Right ventricle myocardium inferior (tissue), 1 donor: ENCODE measurements at places on chromosomes 4 and X. TPM values are rescaled to one million over a fixed set of nuclear protein-coding genes. Genes with fewer than 3 reads are reported as not detected.

GC gene
- not detected for total RNA-seq

UGT2B11 gene
- not detected for total RNA-seq

SRPX gene
- total RNA-seq = 63.8 TPM

SMIM31 gene
- not detected for total RNA-seq

NLGN3 gene
- 0.49 TPM for total RNA-seq

SPANXA1 gene
- not detected for total RNA-seq

AFF1 gene
- 73.3 TPM for total RNA-seq

CPE gene
- total RNA-seq = 56.2 TPM

- DNase-seq = peak; percentile 40
These were observed 6.3 kb upstream of the RGS12 start for GRCh38 chr4:3286335-3287175.

DNA sequence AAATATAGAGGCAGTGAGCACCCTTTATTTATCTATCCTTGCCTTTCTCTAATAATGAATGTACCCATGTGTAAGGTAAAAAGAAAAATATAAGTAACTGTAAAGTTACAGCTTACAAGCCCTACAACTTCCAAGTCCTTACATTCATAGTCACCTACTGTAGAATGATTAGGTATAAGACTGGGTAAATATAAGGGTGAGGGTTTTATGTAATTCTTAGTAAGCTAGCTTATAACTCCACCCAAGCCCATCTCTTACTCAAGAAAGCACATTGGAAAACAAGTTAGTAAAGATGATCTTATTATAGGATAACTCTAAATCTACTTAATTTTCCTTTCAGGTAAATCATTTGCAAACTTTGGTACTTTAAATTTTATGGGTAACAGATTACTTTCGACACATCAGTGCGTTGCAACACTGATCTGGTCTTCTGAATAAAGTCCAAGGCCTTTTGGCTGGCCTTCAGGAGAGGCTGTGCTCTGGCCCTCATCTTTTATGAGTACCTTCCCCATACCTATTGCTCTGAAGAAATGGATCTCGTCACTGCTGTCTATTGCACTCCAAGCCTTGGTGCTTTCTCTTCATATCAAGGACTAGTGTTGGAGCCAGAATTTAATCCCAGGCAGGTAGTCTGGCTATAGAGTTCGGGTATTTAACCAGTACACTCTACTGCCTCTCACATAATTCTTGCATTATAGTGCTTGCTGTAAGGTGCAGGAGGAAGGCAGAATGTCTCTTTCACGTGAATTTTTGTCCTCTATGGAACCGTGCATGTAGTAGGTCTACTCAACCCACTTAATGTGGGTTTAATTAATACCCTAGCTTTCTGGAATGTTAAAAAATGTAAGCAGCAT lies 443.6 kb upstream of the AR start:
- no peak for DNase-seq

DNA sequence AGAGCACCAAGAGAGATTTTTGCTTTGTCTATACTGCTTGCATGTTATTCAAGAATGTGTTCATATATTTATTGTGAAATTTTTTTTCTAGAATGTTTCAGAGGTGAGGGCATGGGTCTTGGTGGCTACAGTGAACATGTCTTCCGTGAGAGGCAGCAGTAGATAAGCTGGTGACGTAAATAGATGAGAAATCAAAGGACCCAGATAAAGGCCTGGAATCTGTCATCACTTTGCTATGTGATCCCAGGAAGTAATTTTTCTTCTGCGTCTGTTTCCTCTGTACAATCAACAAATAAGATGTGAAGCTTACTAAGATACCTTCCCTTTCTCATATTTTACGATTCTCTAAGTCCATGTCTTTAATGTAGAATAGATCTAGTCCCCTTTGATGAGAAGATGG lies 129.1 kb downstream of the COL4A6 start:
- no peak for DNase-seq

GRCh38 chr4:151717909-151718628 lies 42.7 kb downstream of the GATB start:
- DNase-seq = no peak

DNA sequence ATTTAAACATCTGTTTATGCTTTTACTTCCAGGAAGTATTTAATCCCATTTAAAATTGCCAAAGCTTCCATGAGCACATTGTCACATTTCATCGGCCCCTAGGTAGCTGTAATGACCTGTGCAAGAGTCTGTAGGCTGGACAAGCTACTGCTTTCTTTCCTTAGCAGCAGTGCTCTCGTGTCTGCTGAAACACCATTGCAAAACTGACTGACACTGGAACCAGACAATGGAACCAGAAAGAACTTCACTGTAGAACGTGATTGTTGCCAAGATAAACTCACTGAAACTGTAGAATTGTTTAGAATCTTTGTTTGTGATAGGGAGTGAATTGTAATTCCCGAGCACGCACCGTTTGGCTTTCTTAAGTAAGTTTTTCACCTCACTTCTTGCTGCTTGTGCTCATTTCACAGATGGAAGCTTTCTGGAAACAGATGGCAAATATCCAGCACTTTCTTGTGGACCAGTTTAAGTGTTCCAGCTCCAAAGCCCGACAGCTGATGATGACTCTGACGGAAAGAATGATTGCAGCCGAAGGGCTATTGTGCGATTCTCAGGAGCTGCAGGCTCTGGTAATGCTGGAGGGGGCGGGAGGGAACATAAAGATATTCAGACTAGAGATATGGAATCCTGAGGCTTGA lies 36.9 kb downstream of the EVC start:
- DNase-seq = no peak

- DNase-seq = no peak
These were observed 7.2 kb downstream of the USP11 start for GRCh38 chrX:47239898-47240545.

GRCh38 chr4:187179086-187180058 lies 455.7 kb upstream of the FAT1 start:
- DNase-seq = no peak

DNA sequence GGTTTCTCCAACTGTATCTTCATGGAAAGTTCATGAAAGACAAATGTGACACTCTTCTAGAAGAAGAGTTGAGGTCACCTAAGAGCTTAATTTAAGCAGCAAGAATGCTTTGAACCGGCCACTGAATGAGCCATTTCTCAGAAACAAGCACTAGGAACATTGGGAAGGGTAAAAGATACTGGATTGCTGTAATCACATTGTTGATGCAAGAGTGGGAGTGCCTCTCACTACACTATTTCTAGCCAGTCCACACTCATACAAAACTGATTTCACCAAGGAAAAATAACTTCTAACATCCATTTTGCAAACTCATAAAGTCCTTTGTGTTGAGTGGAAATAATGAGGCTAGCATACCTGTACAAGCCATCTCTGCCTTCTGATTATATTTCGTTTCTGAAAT lies 220.3 kb downstream of the RELL1 start:
- DNase-seq = no peak

DNA sequence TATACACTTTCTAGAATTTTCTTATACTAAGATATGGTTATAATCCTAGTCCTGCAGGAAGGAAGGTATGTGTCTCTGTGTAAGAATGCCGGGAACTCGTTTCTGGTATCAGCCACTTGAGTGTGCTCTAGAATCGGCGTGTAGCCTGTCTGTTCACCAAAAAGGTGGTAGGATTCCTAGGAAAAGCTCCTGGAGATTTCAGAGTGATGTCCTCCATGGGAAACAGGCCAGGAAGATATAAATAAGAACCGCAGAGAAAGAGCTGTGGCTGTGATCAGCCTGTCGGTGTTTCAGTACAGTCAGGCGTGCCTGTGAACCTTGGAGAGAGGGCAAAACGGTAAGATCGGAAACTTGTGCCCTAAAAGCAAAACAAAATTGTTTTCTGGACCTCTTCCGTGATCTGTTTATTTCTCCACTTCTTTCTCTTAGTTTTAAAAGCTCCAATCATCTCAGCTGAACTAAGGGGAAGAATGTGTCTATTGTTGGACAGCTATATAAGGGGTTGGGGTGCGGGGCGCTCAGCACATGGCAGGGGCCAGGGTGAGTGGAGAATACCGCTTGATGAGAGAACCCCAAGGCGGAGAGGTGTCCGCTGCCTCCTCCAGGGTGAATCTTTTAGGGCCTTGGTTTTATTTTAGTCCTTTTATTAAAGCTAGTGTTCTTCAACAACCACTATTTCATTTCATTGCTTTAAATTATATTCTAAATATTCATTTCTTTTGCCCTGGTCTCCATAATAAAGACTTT lies 303.8 kb upstream of the TENM3 start:
- DNase-seq = no peak

DNA sequence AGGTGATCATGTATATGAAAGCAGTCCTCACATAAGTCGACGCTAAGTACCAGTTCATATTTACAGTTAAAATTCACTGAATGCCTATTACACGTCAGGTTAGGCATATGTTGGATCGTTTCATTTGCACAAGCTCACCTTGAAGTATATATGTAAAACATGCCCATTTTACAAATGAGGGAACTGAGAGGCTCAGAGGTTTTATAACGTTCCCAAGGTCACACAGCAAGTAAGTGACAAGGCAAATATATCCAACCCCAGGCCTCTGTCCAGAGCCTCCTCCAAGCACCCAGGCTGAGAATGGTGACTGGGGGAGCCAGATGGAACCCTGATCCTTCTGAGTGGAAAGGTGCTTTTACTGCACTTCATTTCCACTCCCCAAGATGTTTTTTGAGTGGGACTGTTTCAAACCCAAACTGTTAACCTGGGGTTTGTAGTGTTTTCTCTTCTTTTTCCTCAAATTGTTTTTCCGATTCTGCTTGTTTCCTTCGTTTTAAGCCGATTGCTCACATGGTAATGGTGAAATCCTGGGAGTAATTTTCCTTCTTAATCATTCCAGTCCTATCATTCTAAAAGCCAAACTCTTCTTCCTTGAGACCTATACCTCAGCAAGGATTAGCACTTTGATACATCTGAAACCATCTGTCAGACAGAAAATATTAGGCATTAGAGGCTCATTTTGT lies 791 bp downstream of the SMIM20 start:
- no peak for DNase-seq

GRCh38 chr4:38023347-38024205 lies 63.4 kb downstream of the PTTG2 start:
- DNase-seq = no peak

DNA sequence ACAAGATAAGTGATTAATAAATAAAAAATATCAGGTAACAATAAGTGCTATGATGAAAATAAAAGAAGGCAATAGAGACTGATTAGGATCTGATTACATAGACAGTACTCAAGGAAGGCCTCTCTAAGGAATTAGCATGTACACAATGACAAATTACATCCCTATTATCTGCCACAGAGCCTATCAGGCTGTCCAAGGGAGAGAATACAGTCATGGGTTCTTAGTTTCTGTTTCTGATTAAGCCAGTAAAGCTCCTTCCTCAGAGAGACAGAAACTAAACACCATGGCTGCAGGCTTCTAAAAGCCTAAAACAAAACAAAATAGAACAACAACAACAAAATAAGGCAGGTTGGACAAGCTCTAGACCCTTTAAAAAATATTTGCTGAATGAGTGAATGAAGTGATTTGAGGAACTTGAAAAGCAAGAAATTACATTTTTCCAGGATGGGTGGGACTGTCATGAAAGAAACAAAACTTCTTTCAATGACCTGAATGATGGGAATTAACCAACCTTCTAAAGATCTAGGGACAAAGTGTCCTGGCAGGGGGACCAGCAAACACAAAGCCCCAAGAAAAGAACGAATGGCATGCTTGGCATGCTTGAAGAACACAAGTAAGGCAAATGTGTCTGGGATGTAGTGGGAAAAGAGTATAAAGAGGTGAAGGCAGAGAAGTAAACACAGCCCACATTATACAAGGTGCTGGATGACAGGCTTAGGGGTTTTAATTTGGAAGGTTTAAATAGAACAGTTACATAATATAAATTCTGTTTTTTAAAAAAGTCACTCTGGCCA lies 44.1 kb downstream of the NAA11 start:
- DNase-seq = no peak

GRCh38 chr4:107760281-107760947 lies 40.4 kb upstream of the PAPSS1 start:
- DNase-seq = peak; percentile 47

DNA sequence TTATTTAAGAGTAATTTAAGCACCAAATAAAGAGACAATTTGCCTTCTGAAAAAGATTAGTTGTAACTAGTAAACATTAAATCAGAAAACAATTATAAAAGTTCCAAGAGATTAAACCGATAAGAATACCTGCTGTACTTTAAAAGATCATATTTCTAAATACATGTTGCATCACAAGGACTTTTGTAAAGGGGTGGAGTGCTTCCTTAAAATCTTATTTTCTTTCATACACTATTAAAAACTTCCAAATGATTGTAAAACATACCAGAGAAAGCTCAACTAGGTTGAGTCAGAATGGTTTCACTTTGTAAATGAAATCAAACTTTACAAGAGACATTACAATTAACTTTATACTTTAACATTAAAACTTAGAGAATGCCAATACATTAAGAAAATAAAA lies 41.8 kb downstream of the ACSL4 start:
- DNase-seq = no peak

GRCh38 chr4:70873216-70873615 lies 29.0 kb upstream of the MOB1B start:
- no peak for DNase-seq

DNA sequence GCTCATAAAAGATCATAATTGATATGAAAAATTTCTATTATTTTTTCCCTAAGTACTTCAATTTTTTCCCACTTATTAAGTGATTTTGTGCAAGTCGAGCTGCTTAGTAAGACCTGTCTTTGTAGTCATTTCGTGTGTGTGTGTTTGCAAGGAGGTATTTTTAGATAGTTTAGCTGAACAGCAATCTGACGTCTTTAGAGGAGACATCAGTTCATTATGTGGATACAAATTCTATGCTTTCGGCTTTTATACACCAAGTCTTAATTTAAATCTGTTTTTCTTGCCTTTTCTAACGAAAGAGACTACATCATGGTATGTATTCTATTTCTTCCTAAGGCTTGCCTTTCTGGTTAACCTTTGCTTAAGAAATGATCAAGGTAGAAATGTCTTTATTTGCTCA lies 179.4 kb downstream of the RAPGEF2 start:
- no peak for DNase-seq

GRCh38 chr4:24197955-24198354 lies 308.1 kb upstream of the PPARGC1A start:
- DNase-seq = no peak

DNA sequence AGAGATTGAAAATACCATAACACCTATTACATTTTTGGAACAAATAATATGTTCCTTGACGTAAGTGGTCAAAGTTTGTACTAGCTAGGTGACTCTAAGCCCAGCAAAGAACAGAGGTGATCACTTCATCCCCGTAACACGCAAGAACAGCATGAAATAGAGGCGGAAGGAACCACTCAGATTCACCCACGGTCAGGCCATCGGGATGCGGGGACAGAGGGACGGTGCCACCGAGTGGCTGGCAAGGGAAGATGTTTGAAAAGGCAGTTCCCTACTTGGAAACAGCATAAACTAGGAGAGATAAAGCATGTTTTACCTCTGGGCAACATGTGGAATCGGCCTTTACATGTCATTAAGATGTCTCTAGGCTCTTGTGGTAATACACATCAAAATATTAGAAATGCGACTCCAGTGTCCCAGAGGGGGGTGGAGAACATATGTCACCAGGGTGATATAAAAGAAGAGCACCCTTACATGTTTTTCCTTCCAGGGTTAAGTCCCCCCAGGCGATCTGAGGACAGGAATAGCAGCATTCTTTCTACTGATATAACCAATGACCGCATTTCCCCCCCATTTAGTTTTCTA lies 84.0 kb downstream of the PHKA2 start:
- no peak for DNase-seq

- no peak for DNase-seq
These were observed 726.0 kb downstream of the GRID2 start for GRCh38 chr4:93029769-93030168.
